ENCODE measurements at places on chromosomes 6 and 20.

- DNase-seq = no peak
These were observed 7.1 kb upstream of the GRM4 start for GRCh38 chr6:34152806-34153520.

DNA sequence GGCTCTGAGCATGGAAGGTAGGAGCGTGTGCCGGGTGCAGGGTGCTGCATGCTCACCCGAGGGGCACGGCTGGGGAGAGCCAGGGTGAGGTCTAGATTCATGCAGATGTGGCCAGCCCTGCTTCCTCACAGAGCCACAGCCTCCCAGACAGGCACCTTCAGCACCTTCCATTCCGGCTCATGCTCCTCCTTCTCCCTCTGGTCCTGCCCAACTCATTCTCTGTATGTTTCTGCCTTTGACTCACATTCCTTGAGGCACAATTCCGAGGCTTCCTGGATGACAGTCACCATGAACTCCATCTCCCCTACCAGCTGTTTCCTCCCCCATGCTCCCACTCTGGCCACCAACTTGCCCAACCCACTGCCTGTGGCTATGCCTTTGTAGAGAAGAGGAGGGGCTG lies 35.4 kb downstream of the DACT2 start:
- no peak for DNase-seq

GRCh38 chr6:36904851-36905393 lies 19.2 kb downstream of the C6orf89 start:
- no peak for DNase-seq

DNA sequence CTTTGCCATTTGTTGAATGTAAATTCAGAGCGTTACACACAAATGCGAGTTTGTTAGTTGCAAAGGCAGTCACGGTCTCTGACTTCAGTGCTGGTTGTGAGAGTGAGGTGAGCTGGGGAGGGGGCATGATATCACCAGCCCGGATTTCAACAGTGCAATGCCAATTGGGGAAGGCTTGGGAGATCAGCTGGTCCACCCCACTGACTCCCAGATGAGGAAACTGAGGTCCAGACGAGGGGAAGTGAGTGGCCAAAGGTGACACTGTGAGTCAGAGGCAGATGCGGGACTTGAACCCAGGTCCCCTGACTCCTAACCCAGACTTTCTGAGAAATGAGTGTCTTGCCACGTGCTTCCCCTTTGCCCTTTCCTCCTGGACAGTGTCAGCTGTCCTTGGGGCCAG lies 62.1 kb downstream of the CEBPB start:
- no peak for DNase-seq

DNA sequence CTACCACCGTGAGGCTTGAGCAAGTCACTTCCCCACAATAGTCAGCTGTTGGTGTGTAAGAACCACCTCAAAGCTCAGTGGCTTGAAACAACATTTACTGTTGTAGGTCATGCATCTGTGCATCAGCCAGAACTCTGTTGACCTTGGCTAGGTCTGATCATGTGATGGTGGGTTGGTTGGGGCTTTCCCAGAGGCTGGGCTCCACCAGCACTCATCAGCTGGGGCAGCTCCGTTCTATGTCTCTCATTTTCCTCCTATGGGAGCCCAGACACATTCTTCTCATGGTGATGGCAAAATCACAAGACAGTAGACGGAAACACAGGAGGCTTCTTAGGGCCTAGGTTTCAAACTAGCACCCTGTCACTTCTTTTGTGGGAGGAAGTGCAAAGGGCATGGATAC lies 42.8 kb upstream of the PSMF1 start:
- no peak for DNase-seq

All from A549 (cell line).